ENCODE measurements at places on chromosomes 12 and 14.
A peak's percentile ranks its signal among the peaks of the same experiment; 100 is the strongest.

GRCh38 chr14:65414961-65415589 is 2.5 kb downstream of the FUT8 start:
- DNase-seq: no peak

GRCh38 chr14:95409477-95410272 is 90.0 kb upstream of the CLMN start:
- DNase-seq: no peak

GRCh38 chr14:54792288-54792687 is 110.3 kb downstream of the GCH1 start:
- DNase-seq: no peak

DNA sequence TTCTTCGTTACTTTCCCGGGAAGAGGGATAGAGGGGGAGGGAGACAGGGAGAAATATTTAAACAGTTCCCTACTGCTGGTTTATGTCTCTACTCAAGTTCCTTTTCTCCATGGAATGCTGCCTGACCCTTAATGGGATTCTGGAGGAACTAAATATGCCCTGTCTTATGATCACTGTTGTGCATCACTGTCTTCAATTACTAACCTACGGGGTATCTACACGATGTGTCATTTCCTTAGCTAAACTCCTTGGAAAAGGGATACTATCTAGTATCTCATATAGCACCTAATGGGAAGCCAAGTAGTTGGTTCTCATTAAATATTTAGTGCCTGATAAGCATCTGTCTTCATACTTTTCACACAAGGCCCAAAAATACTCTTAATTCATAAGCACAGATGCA is 37.5 kb upstream of the FBLN5 start:
- DNase-seq: no peak

- DNase-seq: no peak
Measured at GRCh38 chr14:93051600-93052546, 63.9 kb downstream of the ITPK1 start.

GRCh38 chr14:61889914-61890351 is 127.7 kb downstream of the SNAPC1 start:
- no peak for DNase-seq

DNA sequence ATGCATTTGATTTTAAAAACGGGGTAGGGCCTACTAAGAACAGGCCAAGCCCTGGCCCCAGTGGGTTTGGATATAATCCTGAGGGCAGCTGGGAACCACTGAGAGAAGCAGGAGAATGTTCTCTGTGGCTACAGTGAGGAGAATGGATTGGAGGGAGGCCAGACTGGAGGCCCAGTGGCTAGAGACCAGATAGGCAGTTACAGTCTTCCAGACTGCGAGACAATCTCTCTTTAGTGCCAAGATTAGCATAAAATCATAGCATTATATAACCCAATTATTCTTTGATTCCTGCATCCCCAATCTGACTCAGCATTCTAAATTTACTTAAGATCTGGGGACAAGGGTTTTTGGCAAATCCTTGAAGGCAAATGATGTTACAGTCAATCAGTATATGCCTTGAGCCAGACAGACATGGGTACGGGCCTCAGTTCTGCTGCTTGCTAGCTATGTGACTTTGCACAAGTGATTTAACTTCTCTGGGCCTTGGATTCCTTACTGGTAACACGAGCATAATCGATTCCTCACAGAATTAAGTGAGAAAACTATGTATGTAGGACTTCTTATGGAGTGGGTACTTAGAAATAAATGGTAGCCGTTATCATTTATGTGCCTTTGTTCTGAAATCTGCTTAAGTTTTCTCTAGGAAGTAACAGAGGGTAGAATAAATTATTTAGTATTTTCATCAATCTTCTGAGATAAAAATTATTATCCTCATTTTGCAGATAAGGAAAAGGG is 18.3 kb downstream of the NINJ2 start:
- DNase-seq: no peak

GRCh38 chr14:33556382-33557121 is 394.3 kb downstream of the EGLN3 start:
- DNase-seq: no peak

GRCh38 chr14:73953731-73954130 is 3.6 kb downstream of the COQ6 start:
- no peak for DNase-seq

DNA sequence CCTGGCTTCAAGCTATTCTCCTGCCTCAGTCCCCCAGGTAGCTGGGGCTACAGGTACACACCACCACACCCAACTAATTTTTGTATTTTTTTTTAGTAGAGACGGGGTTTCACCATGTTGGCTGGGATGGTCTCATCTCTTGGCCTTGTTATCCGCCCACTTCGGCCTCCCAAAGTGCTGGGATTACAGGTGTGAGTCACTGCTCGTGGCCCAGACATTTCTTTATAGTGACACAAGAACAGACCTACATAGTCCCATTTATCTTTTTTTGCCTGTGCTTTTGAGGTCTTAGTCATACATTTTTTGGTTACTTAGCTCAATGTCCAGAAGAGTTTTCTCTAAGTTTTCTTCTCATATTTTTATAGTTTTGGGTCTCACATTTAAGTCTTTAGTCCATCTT is 247.4 kb downstream of the SYT10 start:
- no peak for DNase-seq

DNA sequence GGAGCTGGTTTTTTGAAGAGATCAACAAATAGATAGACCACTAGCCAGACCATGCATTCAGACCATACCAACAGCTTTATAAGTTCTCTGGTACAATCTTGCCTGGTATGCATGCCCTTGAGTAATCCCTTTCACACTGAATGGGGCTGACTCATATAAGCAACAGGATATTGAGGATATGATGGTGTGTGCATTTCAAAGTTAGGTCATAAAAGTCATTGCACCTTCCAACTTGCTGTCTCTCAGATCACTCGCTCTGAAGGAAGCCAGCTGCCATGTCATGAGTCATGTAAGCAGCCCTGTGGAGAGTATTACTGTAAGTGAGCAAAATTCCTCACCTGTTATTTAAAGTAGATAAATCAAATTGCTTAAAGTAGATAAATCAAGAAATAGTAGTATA is 45.0 kb upstream of the OR6J1 start:
- peak; percentile 11 for DNase-seq

- DNase-seq: no peak
Measured at GRCh38 chr14:22542360-22542759, 46.7 kb downstream of the DAD1 start.

DNA sequence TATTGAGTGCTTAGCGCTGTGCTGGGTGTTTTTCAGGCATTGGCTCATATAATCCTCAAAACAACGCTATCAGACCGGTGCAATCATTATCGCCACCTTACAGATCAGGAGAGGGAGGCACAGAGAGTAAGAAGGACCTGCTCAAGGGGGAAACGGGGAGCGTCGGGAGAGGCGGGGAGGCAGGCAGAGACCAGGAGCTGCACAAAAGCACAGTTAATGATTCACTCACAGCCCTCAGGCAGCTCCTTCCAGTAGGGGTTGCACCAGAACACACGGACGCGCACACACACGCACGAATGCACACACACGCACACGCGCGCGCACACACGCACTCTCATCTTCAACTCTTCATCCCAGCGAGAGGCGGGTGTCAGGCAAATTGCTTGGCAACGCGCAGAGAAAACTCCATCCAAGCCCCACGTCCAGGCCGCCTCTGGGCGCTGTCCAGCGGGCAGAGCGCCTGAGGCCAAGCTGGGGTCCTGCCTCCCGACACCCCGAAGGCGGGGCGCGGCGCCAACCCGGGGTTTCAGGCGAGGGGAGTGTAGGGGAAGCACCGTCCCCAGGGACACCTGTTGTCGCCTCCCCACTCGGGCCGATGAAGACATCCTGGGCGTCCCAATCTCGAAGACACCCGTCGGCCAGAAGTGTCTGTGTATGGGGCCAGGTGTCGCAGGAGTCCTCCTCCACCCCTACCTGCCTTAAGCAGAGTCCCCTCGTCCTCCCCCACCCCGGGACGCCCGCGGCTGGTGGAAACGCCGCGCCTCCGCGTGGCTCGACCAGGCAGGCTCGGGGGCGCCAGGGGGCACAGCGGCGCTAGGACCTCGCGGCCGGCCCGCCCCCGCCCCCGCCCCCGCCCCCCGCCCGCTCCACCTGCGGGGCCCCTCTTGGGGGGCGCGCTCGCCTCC is 35.5 kb upstream of the STON2 start:
- DNase-seq: no peak

GRCh38 chr14:59303216-59303615 is 114.7 kb downstream of the DAAM1 start:
- no peak for DNase-seq

GRCh38 chr14:88983755-88984154 is 159.3 kb downstream of the TTC8 start:
- DNase-seq: no peak

GRCh38 chr12:4356041-4356327 is 23.5 kb downstream of the FGF23 start:
- DNase-seq: no peak

DNA sequence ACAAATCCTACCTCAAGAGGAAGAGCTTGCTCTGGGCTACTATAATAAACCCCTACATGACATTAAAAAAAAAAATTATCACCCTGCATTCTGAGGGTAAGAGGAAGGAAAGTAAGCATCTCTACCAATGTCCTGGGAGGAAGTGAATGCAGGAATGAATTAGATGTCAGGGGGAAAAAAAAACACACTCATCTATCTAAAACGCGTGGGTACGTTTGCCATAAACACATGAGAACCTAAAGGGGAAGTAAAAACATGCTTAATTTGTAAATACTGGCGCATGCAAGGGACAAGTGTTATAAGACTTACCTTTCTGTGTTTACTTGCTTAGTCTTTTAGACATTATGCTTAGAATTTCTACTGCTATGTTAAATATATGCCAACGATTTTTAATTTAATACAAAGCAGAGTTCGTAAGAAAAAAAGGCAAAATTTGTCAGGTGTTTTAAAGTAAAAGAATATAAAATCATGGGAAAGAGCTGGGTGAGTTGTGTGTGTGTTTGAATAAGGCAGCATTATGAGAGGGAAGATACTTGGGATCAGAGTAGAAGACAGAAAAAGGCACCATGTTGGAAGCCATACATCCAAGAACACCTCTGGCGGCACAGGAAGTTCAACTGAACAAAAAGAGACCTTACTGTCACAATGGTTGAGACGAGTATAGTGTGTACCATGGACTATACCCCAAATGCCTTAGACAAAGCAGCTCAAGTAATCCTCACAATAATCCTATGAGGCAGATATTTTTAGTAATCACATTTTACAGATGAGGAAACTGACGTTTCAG is 1.5 kb downstream of the TMED8 start:
- no peak for DNase-seq

GRCh38 chr14:55433880-55434804 is 6.3 kb downstream of the TBPL2 start:
- no peak for DNase-seq

DNA sequence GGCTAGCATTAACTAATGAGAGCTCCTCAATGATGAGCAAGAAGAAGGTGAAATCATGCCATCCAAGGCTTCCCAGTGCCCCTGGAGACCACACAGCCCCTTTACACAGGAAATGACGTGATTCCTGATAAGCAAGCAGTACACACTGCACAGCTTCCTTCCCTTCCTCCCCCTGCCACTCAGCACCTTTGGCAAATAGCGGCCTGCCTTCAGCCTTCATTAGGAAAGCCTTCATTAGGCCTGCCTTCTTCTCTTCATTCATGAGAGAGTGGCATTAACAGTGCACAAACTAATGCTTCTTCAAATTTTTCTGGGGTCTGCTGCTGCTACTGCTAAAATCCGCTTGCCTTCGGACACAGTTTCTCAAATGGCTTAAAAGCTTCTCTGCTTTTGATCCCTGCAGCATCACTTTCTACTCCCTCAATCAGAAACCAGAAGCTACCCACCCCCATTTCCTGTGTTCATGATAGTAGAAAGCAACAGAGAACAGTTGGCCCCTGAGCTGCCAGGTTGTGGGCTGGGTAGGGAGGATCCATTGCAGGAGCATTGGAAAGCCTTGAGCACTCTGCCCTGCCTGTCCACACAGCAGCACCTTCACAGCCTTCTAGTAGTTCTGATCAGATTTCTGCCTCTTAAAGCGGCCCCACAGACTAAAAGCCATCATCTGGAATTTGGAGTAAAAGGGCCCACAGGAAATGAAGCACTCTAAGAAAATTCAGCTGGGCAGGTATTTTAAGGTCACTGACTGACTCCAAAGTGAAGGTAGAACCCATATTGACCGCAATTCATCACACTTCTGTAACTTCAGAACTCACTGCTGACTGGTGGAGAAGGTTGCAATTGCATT is 103.8 kb upstream of the ETV6 start:
- no peak for DNase-seq

- no peak for DNase-seq
Measured at GRCh38 chr14:104659764-104660523, 29.5 kb upstream of the INF2 start.

DNA sequence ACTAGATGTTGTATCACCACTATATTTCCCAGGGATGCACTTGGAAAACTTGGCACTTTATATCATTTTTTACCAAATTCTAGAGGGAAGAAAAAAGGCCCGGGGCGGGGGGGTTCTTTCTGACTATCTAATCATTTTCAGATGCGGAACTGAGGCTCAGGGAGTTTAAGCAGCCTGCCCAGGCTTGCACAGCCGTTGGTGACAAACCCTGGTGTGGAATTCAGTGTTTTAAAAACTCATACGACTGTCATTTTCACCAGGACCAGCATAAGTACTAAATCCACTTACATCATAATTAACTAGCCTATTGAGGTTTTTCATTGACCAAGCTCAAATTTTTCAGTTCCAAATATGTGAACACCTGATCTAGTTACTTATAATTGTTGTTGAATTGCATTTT is 181.0 kb downstream of the IPO8 start:
- DNase-seq: no peak

- DNase-seq: no peak
Measured at GRCh38 chr14:95885278-95885677, 8.6 kb downstream of the TUNAR start.

DNA sequence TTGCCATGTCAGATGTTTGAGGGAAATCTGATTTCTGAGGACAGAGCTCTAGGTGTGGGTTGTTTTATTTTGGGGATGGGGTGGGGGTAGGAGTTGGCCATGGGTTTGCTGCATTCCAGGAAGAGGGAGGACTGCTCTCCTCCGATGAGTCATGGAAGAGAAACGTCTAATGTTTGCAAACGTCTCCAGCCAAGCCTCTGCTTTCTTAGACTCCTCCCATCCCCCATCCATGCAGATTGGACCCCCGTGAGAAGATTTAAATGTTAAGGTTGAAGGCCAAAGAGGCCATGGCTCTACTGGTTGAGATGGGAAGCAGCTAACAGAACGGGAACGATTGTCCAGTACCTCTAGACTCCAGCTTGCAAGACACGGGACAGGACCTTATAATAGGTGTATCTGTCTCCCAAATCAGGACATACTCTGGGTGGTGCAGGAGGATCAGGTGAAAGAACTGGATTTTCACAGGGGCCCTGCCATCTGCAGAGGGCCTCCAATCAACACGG is 11.4 kb upstream of the ATP2A2 start:
- no peak for DNase-seq

GRCh38 chr14:72476657-72477499 is 417.0 kb downstream of the DPF3 start:
- peak; percentile 72 for DNase-seq

- no peak for DNase-seq
Measured at GRCh38 chr14:93234798-93235197, 27.7 kb downstream of the UBR7 start.

- peak; percentile 87 for DNase-seq
Measured at GRCh38 chr14:52069307-52070050, 620 bp upstream of the NID2 start.
